ENCODE measurements at places on chromosomes 5 and 9.

DNA sequence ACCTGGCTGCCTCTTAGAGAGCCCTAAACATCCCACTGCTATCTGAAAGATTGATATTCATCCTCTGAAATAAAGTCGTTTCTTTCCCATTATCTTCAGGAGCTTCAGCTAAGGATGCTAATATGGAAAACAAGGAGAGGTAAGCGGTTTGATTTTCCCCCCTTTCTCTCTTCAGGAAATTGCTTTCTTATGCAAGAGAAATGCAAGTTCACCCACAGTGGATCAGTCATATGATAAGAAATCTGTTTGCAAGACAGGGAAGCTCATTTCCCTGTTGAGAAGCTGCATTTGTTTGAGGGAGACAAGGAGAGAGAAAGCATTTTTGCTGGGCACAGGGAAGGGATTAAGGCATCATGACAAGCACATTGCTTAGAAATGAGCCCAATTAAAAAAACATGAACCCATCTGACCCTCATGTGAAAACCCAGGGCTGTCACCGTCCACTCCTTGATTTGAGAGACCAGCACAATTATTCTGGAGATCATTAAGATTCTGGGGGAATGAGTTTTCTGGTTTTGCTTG lies 53.7 kb upstream of the BOD1 start:
- no peak for DNase-seq

DNA sequence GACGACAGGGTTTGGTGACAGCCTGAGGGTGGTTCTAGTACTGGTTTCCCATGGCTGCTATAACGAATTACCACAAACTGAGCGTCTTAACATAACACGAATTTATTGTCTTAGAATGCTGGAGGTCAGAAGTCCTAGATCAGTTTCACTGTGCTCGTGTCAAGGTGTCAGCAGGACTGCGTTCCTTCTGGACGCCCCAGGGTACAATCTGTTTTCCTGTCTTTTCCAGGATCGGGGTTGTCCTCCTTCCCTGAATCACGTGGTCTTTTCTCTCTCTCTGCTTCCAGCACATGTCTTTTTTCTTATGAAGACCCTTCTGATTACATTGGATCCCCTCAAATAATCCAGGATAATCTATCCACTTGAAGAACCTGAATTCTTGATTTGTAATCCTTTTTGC lies 291.7 kb upstream of the PANK3 start:
- no peak for DNase-seq

DNA sequence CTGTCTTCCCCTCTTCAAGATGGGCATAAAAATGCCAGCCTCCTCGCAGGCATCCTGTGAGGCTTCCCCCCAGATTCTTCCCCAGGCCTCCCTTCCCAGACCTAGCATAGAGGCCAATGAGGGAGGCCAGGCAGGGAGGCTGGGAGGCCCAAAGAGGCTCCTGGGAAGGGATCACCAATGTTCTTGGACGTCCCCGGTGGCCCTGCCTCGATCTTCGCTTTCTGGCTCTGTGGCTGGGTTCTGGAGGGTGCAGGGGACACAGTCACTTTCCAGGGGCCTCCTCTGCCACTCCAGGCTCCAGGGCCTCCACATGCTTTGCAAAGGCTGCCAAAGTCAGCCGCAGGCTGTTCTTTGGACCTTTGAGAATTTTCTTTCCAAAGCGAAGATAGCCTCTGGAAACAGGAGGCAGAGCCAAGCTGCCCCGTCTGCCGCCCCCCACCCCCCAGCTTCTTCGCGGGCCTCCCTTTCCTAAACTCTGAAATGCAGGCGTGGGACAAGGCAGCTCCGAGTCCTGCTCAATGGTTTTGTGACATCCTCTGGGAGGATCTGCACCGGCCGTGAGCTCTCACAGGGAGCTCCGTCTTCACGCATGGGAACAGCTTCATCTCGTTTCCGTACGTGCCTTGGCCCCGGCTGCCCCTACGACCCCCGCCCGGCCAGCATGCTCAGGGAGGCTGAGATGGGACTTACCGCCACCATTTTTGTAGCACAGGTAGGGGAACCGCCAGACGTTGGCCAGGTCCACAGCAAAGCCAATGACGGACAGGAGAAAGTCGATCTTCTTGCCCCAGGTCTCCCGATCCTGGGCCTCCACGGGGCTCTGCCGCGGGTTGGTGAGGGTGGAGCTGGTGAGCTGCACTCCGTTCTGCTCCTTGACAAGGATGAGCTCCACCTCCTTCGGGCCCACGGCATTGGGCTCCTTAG lies 2.8 kb downstream of the SLC6A3 start:
- no peak for DNase-seq

GRCh38 chr5:178519155-178519554 lies 71.0 kb downstream of the COL23A1 start:
- no peak for DNase-seq

- DNase-seq, result peak; percentile 87
These were observed 106.3 kb upstream of the SSBP2 start for GRCh38 chr5:81856948-81857928.

DNA sequence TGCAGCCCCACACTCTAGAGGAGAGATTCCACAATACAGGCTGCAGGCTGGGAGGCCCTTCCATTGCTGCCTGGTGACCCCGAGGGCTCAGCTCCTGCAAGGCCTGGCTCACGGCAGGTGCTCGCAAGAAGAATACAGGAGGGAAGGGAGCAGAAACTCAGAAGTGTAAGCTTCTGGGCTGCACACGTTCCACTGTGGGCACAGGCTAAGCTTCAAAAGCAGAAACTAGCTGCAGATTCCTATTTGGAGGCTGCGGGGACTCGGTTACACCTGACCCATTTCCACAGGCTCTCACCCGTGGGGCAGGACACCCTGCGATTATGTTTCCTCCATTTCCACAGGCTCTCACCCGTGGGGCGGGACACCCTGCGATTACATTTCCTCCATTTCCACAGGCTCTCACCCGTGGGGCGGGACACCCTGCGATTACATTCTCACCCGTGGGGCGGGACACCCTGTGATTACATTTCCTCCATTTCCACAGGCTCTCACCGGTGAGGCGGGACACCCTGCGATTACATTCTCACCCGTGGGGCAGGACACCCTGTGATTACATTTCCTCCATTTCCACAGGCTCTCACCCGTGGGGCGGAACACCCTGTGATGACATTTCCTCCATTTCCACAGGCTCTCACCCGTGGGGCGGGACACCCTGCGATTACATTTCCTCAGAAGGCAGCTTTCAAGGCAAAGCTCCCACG lies 10.3 kb downstream of the LPCAT1 start:
- no peak for DNase-seq

DNA sequence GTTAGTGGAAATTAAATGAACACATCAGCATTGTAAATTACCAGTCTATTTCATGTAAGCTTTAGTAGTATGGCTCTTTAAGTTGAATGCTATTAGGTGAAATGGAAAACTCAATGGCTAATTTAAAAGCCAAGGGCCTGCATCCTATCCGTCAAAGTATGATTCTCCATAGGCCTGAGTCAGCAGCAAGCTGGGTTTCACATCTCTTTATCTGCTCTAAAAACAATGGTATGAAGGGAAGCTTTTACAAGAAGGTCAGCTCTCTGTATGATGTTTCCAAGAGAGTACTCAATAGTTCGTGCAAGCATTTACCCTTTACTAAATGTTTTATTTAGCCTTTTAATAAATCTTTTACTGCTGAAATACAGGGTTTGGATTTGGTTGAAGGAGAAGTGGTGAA lies 62.8 kb downstream of the MAP1B start:
- DNase-seq, result no peak

DNA sequence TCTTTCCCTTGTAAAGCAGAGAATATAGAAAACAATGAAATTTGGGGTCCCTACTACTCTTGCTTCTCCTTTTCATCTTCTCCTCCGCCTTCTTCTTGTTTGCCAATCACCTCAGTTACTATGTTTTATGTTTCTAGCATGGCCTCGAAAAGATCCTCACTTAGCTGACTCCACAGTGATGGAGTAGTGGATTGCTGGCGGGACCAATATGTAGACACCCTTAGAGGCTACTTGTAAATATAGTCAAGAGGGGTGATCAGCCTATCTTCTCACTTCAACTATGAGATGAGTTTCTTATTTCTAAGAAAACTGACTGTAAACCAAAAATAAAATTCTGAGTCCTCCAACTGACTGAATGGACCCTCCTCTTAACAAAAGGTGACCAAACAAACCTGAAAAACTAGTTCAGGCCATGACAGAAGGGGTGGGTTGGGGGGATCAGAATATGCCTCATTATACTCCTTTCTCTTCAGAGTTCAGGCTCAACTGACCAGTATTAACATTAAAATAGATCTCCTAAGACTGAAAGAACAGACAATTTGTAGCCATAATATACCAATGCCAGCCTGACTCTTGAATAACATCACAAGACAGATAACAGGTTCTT lies 829.0 kb downstream of the TLE4 start:
- DNase-seq, result no peak

DNA sequence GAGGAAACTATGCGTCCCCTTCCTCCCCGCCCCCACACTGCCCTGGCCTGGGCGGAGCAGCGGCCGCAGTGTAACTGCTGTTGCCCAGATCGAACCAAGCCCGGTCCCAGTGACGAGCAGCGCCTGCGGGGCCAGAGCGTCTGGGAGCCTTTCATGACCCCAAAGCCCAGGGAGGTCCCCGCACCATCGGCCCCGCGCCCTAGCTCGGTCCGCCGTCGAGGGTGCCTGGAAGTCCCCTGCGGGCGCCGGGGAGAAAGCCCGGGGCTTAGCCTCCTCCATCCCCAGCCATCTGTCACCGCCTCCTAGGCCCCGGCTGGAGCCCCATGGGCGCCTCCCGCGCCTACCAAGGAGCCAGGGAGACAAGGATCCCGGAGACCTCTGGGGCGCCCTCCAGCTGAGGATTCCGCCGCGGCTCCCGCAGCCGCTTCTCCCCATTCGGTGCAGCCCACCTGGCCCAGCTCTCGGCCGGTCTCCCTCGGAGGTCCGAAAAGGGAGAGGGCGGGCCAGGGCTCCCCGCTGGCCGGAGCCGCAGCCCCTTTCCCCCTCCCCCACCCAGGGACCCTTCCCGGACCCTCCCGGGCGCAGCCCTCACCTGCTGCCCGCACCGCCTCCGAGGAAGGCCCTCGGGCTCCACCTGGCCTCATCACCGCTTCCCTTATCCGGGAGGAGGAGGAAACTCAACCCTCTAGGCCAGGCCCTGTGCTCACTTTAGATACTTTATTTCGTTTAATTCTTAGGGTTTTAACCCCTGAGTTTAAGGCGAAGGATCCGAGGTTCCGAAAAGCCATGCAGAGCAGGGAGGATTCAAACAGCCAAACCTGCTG lies 45.6 kb downstream of the APTX start:
- DNase-seq, result no peak

- peak; percentile 24 for DNase-seq
These were observed 1.6 kb downstream of the CSNK1A1 start for GRCh38 chr5:149549461-149550267.

- DNase-seq, result no peak
These were observed 23.1 kb downstream of the MLLT3 start for GRCh38 chr9:20599195-20599594.

GRCh38 chr5:104494083-104494482 lies 931.5 kb upstream of the NUDT12 start:
- DNase-seq, result no peak

DNA sequence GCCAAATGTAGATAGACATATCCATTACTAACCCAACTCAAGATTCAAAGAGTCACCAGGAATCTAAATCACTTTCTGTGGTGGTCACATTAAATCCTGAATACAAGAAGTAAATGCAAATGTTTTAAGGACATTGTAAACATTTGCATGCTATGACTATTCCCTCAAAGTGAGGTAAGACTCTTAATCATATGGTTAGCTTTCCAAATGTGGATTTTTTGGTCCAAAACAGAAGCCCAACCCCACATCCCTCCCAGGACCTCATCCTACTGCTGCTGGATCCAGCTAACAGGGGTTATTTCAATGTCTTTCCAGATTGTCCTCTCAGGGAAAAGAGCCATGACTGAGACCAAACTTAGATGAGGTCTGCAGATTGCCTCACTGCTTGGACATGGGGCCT lies 228.1 kb upstream of the PANK3 start:
- no peak for DNase-seq

GRCh38 chr5:95406426-95407090 lies 15.4 kb downstream of the FAM81B start:
- DNase-seq, result no peak

DNA sequence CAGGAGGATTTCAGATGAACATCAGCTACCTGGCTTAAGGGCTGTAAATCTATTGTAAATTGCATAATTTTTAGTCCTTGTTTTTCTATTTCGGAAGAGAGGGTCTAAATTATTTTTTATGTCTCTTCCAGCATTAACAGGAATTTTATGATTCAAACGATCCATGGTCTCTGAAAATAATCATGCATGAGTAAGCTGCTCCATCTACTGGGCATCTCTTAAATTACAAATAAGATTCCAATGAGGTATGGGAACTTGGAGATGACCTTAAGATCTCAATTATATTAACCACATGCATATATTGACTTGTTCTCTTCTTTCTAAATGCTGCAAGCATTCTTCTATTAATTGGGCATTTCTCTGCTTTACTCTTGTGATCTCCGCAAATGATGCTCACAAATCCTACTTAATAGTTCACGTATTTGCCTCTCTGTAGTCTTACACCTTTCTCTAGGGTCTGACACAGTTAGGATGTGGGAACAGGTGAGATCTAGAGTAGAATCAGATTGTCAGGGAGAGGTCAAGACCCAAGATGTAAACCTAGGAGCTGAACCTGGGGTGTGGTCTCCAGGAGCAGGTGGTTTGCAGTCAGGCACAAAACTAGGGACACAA lies 86.9 kb downstream of the NUDT12 start:
- peak; percentile 4 for DNase-seq

DNA sequence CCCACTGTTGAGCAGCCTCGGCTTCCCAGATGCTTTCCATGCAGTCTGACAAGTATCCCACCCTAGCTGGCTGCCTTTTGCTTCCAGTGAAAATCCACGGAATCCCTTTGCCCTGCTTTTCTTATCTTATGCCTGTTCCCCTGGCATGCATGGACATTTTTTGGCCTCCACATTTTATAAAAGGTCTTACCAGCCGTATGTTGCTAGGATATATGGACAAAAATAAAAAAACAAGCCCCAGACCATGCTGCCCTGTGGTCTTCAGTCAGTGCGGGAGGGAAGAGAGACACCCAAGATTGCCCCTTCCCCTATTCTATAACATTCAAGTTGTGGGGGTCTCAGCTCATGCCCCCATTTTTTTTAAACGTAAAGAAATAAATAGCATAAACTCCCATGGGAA lies 129.6 kb downstream of the COL23A1 start:
- no peak for DNase-seq

DNA sequence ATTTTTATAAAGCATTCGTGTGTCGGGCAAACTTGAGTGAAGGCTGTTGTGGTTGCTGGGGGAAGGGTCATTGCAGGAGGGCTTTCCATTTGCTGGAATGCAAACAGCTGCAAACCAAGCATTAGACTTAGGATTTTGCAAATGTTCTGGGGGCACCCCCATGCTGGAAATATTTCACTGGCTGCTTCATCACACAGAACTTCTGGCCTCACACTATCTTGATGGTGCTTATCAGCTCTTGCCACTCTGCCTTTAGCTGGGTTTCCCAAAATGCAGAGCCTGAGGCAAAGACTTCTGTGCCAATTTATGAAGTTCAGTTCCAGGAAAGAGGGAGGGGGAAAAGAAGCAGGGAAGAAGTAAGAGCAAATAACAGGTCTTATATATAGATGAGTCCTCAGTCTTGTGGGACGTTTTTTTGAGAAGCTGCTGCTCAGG lies 8.6 kb upstream of the COL15A1 start:
- no peak for DNase-seq

- no peak for DNase-seq
These were observed 26.5 kb upstream of the KIF12 start for GRCh38 chr9:114125476-114126013.

- no peak for DNase-seq
These were observed 579 bp upstream of the ASTN2 start for GRCh38 chr9:117415358-117415914.

- DNase-seq, result no peak
These were observed 3.1 kb upstream of the SLC27A6 start for GRCh38 chr5:128962211-128962610.

Measured in NCI-H1092 (cell line).